Stimulated activated CD4-positive, alpha-beta T cell treated with anti-CD3 and anti-CD28 coated beads, Interleukin-1b, Interleukin-23, amount 100 ng/mL, for 4 hours (primary cell): ENCODE measurements at places on chromosomes 4 and X.

GRCh38 chrX:21616386-21616785 is 41.7 kb downstream of the KLHL34 start:
- no peak for DNase-seq

DNA sequence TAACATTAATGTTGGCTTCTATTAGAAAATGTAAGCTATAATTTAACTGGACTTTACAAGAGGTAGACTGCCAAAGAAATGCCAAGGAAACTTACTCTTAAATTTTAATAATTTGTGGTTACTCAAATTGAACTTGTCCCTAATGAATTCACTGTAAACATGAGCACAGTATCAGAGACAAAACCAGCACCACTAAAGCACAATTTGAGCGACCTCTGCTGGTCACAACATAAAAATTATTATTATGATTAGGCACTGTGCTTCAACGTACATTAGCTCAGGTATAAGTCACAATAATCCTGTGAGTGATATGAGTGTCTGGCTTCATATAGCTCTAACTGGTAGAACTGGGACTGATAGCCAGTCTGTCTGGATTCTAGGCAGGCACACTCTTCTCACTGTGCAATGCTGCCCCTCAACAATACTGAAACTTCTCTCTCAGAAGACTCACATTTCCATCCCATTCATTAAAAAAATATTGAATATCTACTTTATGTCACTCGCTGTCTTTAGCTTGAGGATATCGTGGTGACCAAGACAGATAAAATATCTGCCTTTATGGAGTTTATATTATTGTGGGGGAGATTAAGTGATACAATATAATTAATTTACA is 8.0 kb downstream of the NUDT6 start:
- DNase-seq: no peak

GRCh38 chr4:168955674-168956073 is 54.4 kb downstream of the CBR4 start:
- DNase-seq: no peak

GRCh38 chrX:44596277-44596676 is 53.6 kb upstream of the FUNDC1 start:
- DNase-seq: no peak
